NCI-H2081 treated with DMSO at 0.1 percent for 48 hours (cell line): ENCODE measurements at places on chromosomes 11 and 22.

GRCh38 chr11:33949252-33949913 is 57.5 kb upstream of the LMO2 start:
- DNase-seq: peak; percentile 78

- no peak for DNase-seq
Measured at GRCh38 chr11:69393865-69394233, 87.6 kb upstream of the LINC01488 start.

- DNase-seq: no peak
Measured at GRCh38 chr11:57432714-57433163, 5.8 kb upstream of the SLC43A3 start.

DNA sequence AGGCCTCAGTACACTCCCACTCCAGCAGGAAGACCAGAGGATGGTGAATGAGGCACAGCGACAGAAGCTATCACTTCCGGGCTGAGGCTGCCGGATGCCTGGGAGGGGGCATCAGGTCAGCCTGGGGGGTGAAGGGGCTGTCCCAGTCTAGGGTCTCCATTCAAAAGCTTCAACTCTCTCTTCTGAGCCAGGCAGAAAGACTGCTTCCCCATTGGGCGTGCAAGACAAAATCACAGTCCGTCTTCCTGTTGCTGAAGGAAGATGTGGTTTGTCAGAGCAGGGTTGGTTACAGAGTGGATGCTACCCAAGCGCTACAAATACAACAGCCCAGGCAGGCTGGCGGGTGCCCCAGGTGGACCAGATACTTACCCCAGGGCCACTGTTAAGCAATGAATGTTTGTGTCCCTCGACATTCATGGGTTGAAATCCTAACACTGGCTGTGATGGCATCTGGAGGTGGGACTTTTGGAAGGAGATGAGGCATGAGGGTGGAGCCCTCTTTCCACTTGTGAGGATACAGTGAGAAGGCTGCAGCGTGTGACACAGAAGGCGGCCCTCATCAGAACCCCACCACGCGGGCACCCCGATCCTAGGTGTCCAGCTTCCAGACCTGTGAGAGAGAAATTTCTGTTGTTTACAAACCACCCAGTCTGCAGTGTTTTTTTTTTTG is 12.0 kb downstream of the UPK3A start:
- no peak for DNase-seq

GRCh38 chr11:122229481-122230384 is 113.7 kb upstream of the BLID start:
- no peak for DNase-seq

DNA sequence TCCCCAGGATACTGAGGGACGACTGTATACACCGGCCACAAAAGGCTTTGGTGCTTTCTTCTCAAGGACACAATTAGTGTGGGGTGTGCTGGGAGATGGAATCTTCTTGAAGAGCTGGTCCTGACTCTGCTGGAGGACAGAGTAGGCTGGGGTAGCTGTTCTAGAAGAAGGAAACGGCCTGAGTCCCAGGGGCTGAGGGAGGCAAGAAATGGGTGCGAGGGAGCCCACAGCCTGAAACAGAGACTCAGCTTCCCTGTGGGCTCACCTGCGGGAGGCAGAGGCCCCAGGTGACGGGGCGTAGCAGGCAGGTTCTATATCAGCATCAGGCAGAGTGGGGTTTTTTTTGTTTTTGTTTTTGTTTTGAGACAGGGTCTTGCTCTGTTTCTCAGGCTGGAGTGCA is 36.6 kb downstream of the PARVG start:
- DNase-seq: no peak

GRCh38 chr11:127859941-127860354 is 727.4 kb downstream of the ETS1 start:
- DNase-seq: no peak

DNA sequence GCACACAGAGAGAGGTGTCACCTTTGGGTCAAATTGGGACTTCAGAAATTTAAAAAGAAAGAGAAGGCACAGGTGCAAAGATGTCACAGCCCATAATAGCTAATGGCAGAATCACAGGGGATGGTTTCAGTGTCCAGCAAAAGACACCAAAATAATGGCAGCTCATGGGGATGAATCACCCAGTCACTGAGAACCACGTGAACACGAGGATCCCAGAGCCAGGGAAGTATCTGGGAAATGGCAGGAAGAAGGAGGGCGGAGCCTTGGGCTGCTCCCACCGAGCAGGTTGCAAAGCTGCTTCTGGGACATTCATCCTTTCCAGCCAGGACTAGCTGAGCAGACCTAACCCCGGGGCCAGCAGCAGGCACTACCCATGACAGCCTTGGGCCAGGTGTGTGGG is 45.6 kb downstream of the TRMU start:
- DNase-seq: no peak

DNA sequence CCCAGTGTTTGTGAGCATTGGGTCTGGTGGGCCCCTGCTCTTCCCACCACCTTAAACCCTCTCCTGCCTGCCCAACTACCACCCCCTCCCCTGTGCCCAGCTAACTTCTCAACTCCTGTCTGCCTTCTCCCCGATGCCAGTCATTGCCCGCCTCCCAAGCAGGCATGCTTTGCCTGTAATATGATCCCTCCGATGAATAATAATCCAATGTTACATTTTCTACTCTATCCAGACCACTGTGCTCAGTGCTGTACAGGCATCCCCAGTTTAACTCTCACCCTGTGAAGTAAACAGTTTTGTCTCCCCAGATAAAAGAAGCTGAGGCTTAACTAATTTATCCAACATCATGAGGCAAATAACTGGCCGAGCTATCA is 35.5 kb upstream of the OLFML1 start:
- no peak for DNase-seq

DNA sequence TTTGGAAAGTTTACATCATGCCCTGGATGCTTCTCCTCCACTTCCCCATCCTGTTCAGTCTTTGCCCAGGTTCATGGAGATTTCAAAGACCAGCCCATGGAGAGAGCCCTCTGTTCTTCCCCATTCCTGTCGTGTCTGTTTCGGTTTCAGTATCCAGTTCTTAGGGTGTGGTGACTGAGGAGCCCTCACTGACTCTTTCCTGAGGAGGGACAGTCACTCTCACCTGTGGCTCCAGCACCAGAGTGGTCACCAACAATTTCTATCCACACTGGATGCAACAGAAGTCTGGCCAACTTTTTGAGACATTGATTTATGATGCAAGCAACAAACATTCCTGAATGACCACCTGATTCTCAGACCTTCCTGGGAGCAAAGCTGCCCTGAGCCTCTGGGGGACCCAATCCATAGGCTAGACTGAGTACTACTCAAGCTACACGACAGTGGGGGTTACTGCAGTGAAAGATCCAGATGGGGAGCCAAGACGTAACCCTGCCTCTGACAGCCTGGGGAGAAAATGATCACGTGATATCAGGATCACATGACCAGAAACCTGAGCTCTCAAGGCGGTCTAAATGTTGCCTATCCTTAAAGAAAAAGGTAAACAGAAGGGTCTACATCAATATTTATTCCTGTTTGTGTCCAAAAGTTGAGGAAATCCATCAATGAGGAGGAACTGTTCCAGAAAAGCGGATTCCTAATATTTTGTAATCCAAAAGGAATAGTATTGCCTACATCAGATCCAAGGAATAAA is 76.2 kb upstream of the VPREB1 start:
- DNase-seq: no peak

DNA sequence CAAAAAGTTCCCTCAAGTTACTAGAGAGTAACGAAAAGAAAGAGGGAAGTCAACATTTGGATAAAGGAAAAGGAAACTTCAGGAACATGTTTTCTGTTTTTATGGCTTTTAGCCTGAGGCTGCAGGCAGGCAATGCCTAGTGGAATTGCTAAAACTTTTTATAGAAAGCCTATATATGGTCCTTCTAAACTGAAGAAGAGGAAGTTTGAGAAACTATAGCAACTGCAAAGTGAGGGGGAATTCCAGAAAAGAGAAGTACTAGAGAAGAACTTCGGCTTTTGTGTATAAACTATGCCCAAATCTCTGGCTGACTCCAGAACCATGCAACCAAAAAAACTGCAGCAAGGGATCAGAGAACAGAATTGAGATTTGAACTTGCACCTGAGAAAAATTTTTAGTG is 74.3 kb upstream of the ARHGAP42 start:
- DNase-seq: no peak

GRCh38 chr11:57598831-57599155 is 1.3 kb downstream of the SERPING1 start:
- DNase-seq: no peak

- DNase-seq: no peak
Measured at GRCh38 chr11:8252946-8253345, 10.7 kb downstream of the LMO1 start.

GRCh38 chr11:119284344-119285157 is 32.4 kb downstream of the MCAM start:
- DNase-seq: no peak

DNA sequence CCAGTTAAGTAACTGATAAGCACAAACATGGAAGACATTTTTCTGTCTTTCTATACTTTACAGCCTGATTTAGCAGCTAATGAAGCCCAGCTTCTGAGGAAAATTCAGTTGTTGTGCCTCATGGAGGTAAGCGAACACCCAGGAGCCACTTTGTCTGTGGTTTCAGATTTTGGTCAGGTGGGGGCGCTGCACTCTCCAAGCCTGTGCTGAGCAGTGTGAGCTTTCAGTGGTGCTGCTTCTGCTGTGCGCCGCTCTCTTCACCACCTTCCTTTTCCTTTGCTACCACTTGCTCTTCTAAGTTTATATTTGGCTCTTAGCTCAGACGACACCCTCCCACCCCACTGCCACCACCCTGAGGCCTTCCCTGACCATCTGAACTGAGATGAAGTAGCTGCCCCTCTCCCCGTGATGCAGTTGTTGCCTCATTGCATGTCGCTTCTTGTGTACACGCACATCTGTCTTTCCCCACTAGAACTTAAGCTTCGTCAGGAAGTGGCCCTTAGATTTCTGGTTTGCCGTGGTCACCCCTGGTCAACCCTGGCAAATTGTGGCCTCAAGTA is 14.0 kb downstream of the PSMD13 start:
- no peak for DNase-seq

GRCh38 chr11:22926341-22926740 is 66.1 kb upstream of the CCDC179 start:
- no peak for DNase-seq

- no peak for DNase-seq
Measured at GRCh38 chr11:3840870-3841425, at the start of gene RHOG. TSS of gene RHOG (minus strand) at chr11:3840959. CDS start at chr11:3828138, 12,821 bp downstream.

DNA sequence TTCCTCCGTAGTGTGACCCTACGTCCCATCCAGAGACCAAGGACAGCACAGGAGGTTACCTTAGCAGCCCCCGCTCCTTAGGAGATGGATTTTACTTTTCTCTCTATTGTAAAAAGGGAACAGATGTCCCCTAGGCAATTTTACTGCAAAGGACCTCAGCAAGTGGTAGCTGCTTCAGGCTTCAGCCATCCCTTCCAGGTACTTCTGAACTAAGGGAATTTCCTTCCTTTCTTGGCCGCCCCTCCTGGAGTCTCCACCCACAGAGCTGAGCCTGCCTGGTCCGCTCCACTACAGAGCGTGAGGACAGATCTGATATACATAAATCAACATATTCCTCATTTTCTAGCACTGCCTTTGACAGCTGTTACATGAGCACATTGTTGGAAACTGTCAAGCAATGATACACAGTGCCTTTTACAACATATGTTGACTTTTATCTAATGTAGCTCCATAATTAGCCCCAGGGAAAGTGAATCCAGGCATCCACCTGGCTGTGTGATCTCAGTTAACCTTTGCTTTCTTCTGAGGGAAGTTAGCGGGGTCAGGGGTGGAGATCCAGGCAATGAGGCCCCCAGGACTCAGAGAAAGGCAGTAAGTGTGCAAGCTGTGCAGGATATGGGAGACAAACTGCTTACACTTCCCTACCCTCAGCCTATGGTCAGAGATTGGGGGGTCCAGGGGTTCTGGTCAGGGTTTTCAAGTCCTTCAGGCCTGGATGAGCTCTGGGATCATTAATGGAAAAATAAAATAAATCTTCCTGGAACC is 51.9 kb downstream of the SPATA19 start:
- DNase-seq: no peak

DNA sequence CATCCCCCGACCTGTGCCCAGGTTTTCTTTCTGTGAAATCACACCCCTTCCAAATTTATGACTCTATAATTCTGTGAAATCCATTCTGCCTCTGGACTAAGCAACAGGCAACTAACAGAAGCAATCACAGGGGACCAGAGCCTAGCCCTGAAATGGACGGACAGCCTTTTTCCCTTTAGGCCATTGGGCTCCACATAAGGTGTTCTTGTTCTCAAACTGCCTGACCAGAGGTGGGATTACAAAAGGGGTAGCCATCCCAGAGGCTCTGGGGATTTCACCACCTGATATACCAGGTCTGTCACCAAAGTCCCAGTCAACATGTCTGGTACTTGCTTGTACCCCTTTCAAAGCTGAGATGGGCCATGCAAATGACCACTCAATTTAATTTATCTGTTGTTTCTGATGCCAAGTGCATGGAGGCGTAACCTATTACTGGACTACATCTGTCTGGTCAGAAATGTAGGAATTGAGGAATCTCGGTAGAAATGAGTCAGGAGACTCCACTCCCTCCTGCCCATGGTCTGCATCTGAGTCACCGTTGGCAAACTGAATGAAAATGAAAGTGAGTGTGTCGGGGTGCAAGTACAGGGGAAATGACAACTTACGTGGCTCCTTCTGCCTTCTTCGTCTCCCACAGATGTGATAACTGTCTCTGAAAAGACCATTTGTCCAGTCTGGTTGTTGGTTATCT is 10.2 kb downstream of the DKK3 start:
- DNase-seq: no peak

DNA sequence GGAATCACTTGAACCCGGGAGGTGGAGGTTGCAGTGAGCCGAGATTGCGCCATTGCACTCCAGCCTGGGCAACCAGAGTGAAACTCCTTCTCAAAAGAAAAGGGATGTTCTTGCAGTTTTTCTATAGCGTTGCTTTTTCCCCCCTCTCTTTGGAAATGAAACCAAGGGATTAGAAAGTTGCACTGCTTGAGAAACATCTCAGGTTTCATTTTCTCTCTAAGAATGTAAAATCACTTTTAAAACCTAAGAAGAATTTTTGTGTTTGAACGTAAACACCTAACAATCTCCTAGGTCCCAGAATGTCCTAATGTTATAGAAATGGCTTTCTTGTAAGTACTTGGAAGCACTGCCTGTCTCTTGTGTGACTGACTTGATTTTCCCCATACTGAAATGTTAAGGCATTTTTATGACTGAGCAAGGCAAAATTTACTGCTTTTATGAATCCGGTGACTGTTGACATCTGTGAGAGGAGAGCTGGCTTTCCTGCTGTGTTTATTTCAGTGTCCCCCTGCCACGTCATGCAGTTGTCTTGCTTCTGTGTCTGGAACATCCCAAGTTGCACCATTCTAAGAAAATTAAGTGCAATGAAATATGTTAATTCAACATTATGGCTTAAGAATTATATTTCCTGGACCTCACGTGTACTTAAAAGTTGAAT is 37.7 kb downstream of the NF2 start:
- DNase-seq: no peak
